Left ventricle myocardium superior (tissue), 1 donor: ENCODE measurements at places on chromosomes 5 and 9.

DNA sequence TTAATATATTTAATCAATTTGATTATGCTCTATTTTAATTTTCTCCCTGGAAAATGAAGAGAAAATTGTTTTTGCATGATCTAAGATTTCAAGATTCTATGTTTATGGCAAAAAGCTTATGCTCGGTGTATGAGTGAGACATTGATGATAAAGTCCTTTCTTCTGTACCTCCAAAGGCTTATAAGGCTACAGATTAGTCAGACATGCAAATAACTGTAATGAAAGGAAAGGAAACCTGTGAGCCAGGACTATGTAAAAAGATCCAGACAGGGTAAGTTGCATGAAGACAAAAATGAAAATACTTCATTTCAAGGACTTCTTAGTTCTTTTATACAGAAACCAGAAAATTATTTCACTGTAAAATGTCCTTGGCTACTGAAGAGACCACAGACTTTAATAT, 52.2 kb upstream of the EDIL3 start:
- no peak for DNase-seq

DNA sequence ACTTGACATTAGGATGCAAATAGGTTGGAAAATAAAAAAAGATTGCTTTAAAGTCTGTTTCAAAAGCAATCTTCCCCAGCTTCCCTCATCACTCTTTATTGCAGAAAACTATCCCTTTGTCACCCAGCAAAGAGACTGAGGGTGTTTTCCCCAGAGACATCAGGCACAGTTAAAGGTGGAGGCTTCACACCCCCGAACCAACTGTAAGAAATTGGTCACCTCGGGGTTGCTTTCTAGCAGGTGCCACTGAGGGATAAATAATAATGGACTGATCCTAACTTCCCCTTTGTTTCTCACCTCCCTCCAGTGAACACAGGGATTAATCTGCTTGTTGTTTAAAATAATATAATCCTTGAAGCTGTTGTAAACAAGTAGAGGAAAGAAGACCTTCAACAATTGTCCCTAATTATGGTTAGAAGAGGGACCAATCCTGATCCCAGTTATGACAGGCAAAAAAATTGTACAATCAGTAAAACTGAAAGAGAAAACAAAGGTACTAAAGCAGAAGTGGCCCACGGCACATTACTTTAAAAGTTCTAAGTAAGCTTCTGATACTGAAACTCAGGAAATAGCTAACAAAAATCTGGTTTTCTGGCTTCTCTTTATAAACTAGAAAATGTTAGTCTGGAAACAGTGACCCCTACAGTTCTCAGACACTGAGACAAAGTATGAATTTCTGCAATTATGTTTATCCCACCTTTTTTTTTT, 6.6 kb upstream of the PCSK1 start:
- no peak for DNase-seq

- DNase-seq: no peak
These were observed 142.2 kb upstream of the ZNF366 start for GRCh38 chr5:72649449-72649848.

DNA sequence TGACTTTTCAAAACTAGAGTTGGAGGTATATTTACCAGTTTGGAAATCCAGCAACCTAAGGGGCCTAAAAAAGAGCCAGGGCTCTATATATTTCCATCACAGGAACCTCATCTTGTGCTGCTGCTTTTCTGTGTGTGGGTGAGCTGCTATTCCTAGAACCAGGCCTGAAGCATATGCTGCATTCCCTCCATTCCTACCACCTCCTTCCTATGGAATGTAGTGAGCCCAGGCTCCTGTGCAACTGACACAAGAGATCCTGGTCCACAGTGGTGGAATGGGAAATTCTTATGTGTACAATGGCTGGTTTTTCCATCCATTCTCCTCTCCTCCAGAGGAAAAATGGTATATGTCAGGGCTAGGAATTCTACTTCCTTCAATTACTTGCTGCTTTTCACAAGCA, 39.1 kb downstream of the SPEF2 start:
- DNase-seq: no peak

- no peak for DNase-seq
These were observed 11.1 kb downstream of the PALM2AKAP2 start for GRCh38 chr9:109791003-109791677.

GRCh38 chr5:159851053-159851452, 65.2 kb upstream of the ADRA1B start:
- DNase-seq: no peak

- no peak for DNase-seq
These were observed 34.7 kb downstream of the CAPSL start for GRCh38 chr5:35903631-35904203.

DNA sequence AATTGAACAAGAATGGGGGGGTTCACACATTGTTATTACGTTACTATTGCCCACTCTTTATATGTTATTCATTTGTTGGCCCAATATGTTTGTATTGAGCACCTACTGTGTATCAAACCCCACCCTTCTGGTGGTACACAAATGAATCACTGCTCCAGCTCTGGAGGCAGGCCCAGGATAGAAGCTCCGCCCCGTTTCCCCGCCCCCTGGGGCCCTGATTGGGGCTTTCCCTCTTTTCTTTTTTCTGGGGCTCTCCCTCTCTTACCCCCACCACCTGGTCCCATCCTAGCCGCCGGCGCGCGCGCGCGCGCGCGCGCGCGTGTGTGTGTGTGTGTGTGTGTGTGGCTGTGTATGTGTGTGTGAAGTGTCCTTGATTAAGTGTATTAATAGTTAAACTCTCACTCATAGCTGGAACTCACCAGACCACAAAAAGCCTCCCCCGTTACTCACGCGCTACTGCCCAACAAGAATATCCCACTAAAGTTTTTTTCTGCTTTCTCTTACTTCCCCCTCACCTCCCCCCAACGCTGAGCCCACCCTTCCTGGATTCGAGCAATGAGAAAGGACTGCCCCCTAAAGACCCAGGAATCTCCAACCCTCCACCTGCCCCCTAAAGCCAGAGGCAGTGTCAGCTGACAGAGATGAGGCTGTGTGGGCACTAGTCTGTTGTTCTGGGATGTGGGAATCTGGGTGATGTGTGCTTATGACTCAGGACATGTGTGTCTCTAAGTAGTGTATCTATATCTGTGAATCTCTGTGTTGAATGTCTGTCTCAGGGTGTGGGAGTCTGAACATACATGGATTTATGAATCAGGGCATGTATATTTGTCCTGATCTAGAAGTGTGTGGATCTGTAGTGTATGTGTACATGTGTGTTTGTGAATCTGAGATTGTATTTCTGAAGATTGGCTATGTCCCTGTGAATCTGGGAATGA, 4.0 kb downstream of the CXXC5 start:
- peak; percentile 88 for DNase-seq
